ENCODE measurements at places on chromosomes 2 and 18.

GRCh38 chr2:167187049-167187727 lies 298.9 kb downstream of the XIRP2 start:
- H3K27me3 ChIP-seq = no peaks in the 10 kb centered on the region
- no peaks in the 10 kb centered on the region for H3K4me1 ChIP-seq
- no peaks in the 10 kb centered on the region for H3K36me3 ChIP-seq

GRCh38 chr2:65261676-65262075 lies 34.0 kb downstream of the ACTR2 start:
- no peak for DNase-seq
- no peaks in the 10 kb centered on the region for H3K4me1 ChIP-seq
- H3K27me3 ChIP-seq = no peaks in the 10 kb centered on the region

DNA sequence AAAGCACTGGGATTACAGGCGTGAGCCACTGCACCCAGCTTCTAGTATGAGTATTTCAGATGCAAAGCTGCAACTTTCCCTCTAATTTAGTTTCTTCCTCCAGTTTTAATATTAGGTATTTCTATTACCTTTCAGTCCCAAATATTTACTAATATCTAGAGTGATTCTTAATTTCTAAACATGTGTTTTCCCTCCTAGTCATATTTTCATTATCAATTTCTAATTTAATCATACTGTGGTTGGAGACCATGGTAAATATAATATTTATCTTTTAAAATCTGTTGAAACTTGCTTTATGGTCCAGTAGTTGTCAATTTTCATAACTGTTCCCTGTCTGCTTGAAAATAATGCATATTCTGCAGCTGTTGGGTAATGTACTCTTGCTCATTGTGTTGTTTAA lies 245.9 kb upstream of the REV1 start:
- H3K4me1 ChIP-seq = no peaks in the 10 kb centered on the region
- no peak overlapping the region for H3K4me3 ChIP-seq
- H3K27ac ChIP-seq = no peak overlapping the region
- no peaks in the 10 kb centered on the region for H3K36me3 ChIP-seq
- no peak for DNase-seq
- H3K27me3 ChIP-seq = no peaks in the 10 kb centered on the region

- H3K27me3 ChIP-seq = no peaks in the 10 kb centered on the region
- DNase-seq = no peak
- no peaks in the 10 kb centered on the region for H3K4me1 ChIP-seq
- no peaks in the 10 kb centered on the region for H3K36me3 ChIP-seq
- no peak overlapping the region for H3K27ac ChIP-seq
- H3K4me3 ChIP-seq = no peak overlapping the region
These were observed 169.2 kb downstream of the TRIM43 start for GRCh38 chr2:95760806-95761525.

- H3K4me3 ChIP-seq = no peak overlapping the region
- H3K27me3 ChIP-seq = no peaks in the 10 kb centered on the region
- no peak for DNase-seq
- H3K27ac ChIP-seq = no peak overlapping the region
- H3K36me3 ChIP-seq = no peaks in the 10 kb centered on the region
These were observed 814.0 kb upstream of the ID2 start for GRCh38 chr2:7867867-7868266.

DNA sequence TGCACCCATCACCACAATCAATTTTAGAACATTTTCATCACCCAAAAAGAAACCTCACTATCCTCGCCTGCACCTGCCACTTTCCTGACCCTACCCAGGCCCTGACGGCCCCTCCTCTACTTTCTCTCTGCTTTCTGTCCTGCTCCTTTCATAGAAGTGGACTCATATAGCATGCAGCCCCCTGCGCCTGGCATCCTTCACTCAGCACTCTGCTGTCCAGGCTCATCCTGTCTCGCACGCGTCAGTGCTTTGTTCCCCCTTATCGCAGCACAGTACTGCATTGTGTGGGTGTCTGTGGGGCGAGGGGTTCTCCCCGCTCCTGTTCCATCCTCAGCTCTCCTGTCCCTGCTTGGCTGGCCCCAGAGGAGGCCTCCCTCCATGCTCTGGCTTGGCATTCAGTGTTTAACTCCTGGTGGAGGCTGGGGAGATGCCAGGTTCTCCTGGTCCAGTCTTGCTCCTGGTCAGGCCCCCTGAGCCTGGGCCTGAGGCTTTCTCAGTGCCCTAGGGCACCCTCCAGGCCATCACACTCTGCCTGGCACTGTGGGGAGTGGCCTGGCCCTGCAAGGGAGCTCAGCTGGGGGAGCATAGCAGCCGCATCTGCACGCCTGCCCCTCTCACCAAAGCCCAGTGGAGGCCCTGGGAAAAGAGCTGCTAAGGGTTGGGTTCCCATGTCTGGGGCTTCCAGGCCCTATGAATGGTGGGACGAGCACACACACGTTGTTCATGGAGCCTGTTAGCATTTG lies 6.6 kb upstream of the TUBB6 start:
- no peaks in the 10 kb centered on the region for H3K27me3 ChIP-seq
- no peaks in the 10 kb centered on the region for H3K36me3 ChIP-seq
- no peak overlapping the region for H3K4me3 ChIP-seq
- H3K4me1 ChIP-seq = peaks cover 2% of the 10 kb centered on the region
- no peak overlapping the region for H3K27ac ChIP-seq

DNA sequence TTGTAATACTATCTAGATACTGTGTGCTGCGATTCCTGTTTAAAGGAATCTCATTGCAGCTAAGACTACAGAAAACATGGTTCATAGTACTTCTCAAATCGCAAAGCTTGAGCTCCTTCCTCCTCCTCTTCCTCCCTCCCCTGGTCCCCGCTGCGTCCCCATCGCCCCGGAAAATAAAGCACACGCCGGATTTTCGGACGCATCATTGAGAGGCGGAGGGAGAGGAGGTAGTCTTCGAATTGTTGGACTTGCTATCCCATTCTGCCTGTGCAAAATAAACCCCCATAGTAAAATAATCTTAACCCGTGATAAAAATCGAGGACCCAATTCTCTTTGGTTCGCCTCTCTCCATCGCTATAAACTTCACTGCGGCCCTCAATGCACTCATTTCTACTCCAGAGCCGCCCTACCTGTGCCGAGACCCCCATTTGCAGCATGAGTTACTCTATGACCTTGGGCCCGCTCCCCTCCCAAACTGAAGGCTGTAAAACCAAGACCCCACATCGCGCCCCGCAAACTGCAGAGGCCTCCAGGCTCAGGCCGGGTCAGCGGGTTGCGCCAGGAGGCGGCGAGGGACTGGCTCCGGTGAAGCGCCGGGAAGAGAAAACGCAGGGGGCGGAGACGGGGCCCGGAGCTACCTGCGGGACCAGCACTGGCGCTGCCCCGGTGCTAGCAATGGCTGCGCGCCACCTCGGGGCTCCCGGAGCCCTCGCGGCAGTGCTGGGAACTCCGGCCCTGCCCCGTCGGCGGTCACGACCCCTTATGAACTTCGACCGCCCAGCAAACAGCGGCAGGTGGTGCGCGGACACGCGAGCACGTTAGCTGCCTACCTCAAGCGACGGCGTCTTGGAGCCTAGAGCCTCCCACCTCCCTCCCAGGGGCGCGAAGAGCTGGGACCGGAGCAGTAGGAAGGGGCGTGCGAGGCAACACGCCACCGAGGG lies 649 bp downstream of the ESCO1 start:
- peak; percentile 63 for DNase-seq
- no peaks in the 10 kb centered on the region for H3K27me3 ChIP-seq
- peak overlapping the region; percentile 98 for H3K4me3 ChIP-seq
- H3K4me1 ChIP-seq = peaks cover 10% of the 10 kb centered on the region

DNA sequence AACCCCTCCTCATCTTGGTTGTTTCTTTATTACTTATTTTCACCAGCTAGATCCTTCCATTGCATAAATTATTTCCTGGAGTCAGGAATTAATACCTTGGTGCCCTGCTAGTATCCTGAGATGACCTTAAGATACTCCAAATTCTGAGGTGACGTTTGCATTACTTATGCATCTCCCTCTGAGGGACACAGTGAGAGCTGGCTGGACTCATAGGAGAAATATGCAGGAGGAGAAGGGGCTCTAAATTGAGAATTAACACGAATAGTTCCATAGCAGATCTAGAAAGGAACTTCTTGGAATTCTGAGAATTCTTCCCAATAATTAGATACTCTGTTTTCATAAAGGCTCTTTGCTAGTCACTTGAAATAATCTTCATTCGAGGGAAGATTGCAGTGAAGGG lies 310.6 kb upstream of the ZEB2 start:
- no peaks in the 10 kb centered on the region for H3K36me3 ChIP-seq
- no peaks in the 10 kb centered on the region for H3K4me1 ChIP-seq
- H3K27ac ChIP-seq = no peak overlapping the region
- H3K4me3 ChIP-seq = no peak overlapping the region
- H3K27me3 ChIP-seq = no peaks in the 10 kb centered on the region

GRCh38 chr18:63344263-63344662 lies 22.7 kb downstream of the KDSR start:
- H3K27ac ChIP-seq = peak overlapping the region; percentile 87
- DNase-seq = no peak
- peaks cover 89% of the 10 kb centered on the region for H3K36me3 ChIP-seq
- H3K4me3 ChIP-seq = no peak overlapping the region
- no peaks in the 10 kb centered on the region for H3K27me3 ChIP-seq

- DNase-seq = no peak
- H3K4me3 ChIP-seq = no peak overlapping the region
- H3K4me1 ChIP-seq = no peaks in the 10 kb centered on the region
- H3K27ac ChIP-seq = no peak overlapping the region
These were observed 183.0 kb downstream of the PHLPP1 start for GRCh38 chr18:62898359-62898758.

DNA sequence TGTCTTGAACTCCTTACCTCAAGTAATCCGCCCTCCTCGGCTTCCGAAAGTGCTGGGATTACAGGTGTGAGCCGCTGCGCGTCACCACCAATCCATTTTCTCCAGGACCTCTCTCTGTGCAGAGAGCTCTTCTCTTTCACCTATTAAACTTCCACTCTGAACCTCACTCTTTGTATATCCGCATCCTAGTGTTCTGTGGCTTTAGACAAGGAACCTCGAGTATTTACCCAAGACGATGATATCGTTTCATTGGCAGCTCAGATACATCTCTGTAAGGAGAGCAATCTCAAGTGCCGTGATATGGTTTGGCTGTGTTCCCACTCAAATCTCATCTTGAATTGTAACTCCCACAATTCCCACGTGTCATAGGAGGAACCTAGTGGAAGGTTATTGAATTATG lies 15.1 kb upstream of the WDR33 start:
- H3K36me3 ChIP-seq = no peaks in the 10 kb centered on the region
- no peak overlapping the region for H3K27ac ChIP-seq
- no peak for DNase-seq
- H3K4me1 ChIP-seq = no peaks in the 10 kb centered on the region

- peak overlapping the region; percentile 37 for H3K27ac ChIP-seq
- H3K4me1 ChIP-seq = peaks cover 6% of the 10 kb centered on the region
- no peaks in the 10 kb centered on the region for H3K27me3 ChIP-seq
- no peaks in the 10 kb centered on the region for H3K36me3 ChIP-seq
- no peak for DNase-seq
- H3K4me3 ChIP-seq = peak overlapping the region; percentile 40
These were observed 632.4 kb downstream of the NYAP2 start for GRCh38 chr2:226031647-226032501.

DNA sequence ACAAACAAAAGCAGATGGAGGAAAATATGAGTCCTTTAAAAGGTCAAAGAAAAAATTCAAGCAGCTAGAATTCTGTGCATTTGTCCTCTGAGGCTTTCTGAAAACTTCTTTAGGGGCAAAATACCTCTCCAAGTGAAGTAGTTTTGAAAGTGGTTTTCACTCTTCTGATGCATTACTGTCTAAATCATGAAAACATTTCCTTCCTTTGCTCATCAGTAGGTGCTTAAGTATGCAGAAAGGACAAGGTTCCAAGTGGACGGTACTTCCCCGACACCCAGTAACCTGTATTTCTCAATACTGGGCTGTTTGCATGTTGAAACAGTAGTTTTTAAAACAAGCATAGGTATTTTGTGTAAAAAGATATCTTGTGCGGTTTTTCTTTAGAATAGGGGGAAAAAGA lies 189.1 kb upstream of the ERBB4 start:
- H3K4me1 ChIP-seq = no peaks in the 10 kb centered on the region
- H3K4me3 ChIP-seq = no peak overlapping the region
- H3K27ac ChIP-seq = no peak overlapping the region
- DNase-seq = no peak
- H3K36me3 ChIP-seq = no peaks in the 10 kb centered on the region

DNA sequence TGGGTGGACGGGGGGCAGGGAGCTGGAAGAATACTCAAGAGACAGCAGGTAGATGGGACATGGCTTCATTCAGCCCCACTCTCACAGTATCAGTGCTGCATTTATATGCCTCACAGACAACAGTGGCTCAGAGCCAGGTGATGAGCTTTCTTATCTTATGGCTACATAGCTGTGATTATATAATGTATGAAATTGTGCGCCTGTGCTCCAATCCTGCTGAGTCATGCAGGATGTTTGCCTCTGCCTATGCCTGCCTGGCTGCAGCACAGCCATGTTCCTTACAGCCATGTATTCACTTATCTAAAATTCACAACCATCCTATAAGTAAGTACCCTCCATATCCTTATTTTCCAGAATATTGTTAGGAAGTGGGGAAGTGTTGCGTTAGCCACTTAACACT lies 37.7 kb upstream of the RNF103 start:
- no peak for DNase-seq
- no peaks in the 10 kb centered on the region for H3K27me3 ChIP-seq
- no peak overlapping the region for H3K4me3 ChIP-seq
- no peaks in the 10 kb centered on the region for H3K36me3 ChIP-seq

GRCh38 chr2:100561191-100561590 lies 1.6 kb upstream of the PDCL3 start:
- no peak for DNase-seq
- peaks cover 10% of the 10 kb centered on the region for H3K4me1 ChIP-seq
- H3K36me3 ChIP-seq = peaks cover under 1% of the 10 kb centered on the region
- no peak overlapping the region for H3K4me3 ChIP-seq

DNA sequence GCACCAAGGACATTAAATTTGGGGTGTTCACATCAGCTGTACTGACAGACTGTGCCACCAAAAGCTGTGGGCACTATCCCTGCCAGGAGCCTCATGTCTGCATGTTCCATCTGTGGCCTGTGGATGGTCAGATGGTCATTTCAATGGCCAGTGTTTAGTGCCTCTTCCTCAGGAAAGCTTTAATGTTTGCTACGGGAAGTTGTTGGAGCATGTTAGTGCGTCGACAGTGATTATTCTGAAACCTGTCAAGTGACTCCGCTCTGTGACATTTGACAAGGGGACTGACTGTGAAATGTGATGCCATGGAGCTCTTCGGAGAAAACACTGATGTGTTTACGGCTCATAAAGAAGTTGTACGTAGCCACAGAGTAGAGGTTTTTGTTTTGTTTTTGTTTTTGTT lies 18.7 kb upstream of the RGPD4 start:
- no peak for DNase-seq
- no peaks in the 10 kb centered on the region for H3K27me3 ChIP-seq
- H3K4me3 ChIP-seq = no peak overlapping the region
- no peak overlapping the region for H3K27ac ChIP-seq
- H3K4me1 ChIP-seq = no peaks in the 10 kb centered on the region
- no peaks in the 10 kb centered on the region for H3K36me3 ChIP-seq

- H3K4me1 ChIP-seq = peaks cover 17% of the 10 kb centered on the region
- H3K27ac ChIP-seq = no peak overlapping the region
- DNase-seq = no peak
- H3K36me3 ChIP-seq = no peaks in the 10 kb centered on the region
- no peaks in the 10 kb centered on the region for H3K27me3 ChIP-seq
- no peak overlapping the region for H3K4me3 ChIP-seq
These were observed 36.9 kb upstream of the MEX3C start for GRCh38 chr18:51234117-51235008.

- peaks cover 24% of the 10 kb centered on the region for H3K4me1 ChIP-seq
- H3K27me3 ChIP-seq = no peaks in the 10 kb centered on the region
- no peak for DNase-seq
- peak overlapping the region; percentile 81 for H3K27ac ChIP-seq
- H3K4me3 ChIP-seq = no peak overlapping the region
These were observed 66.8 kb downstream of the REL start for GRCh38 chr2:60948161-60948560.

- no peaks in the 10 kb centered on the region for H3K27me3 ChIP-seq
- no peak for DNase-seq
- H3K4me1 ChIP-seq = no peaks in the 10 kb centered on the region
- H3K4me3 ChIP-seq = no peak overlapping the region
These were observed 22.6 kb upstream of the PGAP1 start for GRCh38 chr2:196949116-196949515.
